Head of caudate nucleus (tissue), 42 donors: ENCODE measurements at places on chromosomes 4 and X.

DNA sequence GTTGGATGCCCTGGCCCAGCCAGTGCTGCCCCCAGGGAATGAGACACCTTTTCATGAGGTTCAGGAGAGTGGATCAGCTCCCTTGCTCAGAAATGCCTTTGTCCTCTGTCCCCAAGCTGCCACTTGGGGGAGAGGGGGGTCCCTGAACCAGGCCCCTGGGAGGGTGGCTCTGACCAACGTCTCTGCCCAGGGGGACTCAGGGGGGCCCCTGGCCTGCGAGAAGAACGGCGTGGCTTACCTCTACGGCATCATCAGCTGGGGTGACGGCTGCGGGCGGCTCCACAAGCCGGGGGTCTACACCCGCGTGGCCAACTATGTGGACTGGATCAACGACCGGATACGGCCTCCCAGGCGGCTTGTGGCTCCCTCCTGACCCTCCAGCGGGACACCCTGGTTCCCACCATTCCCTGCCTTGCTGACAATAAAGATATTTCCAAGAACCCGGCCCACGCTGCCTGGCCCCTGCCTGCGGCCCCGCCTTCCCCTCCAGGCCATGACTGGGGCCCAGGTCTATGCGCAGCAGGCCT, 7.3 kb downstream of the HGFAC start:
- no peak for DNase-seq

- DNase-seq = no peak
Measured at GRCh38 chr4:129208481-129208880, 112.5 kb downstream of the C4orf33 start.

DNA sequence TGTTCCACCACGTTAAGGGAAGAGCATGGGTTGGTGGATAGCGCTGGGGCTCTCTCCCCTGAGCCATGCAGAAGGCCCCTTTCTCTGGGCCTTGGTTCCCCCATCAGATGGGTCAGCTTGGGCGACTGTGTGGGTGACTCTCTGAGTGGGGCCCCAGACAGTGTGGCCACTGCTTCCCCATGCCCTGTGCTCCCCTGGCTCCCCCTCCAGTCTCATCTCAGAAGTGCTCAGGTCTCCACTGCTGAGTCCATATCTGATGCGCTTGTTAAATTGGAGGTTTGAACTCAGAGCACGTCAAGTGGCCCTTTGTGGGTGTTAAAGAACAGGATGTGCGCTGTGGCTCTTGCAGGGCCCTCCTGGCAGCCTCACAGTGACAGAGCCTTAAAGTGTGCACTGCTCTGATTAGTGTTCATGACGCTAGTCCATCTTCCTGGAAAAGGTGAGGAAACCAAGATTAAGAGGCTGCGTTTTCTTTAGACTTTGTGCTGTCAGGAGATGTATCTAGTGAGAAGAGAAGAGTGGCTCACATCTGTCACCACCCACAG, 59.8 kb downstream of the NELFA start:
- DNase-seq = no peak

DNA sequence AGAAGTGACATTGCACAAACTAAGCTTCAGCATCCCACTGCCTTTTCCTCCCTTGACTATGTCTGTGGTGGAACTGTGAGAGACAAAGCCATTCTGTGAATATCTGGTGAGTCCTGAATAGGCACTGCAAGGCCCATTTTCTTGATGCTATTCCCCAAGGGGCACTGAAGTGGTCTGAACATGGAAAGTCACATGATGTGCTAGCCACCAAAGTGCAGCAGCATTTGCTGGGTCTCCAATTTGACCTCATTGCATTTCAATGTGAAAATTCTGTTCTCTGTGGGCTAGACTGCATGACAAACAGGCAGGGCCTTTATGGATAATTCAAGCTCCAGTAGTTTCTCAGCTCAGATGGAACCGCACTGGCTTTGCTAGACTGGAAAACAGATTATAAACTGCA, 627.4 kb upstream of the BOD1L1 start:
- DNase-seq = no peak

DNA sequence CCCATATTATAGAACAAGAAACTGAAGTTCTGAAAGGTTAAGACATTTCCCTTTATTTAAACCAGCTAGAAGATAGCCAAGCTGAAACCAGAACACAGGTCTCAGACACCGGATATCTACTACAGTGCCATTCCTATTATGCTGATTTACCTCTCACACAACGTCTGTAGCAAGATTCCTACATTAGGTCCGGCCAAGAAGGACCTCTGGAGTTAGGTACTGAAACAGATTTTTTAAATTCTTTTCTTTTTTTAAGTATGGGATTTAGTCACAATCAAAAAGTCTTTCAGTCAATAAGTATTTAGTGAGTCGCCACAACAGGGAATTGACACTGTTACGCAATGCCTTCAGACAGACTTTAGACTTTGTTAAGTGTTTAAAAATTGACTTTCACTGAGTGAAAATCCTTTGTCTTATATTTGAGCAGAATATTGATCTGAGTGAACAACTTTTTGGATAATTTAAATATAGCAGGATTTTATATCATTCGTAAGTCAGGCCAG, 26.5 kb upstream of the SPANXN4 start:
- DNase-seq = no peak

DNA sequence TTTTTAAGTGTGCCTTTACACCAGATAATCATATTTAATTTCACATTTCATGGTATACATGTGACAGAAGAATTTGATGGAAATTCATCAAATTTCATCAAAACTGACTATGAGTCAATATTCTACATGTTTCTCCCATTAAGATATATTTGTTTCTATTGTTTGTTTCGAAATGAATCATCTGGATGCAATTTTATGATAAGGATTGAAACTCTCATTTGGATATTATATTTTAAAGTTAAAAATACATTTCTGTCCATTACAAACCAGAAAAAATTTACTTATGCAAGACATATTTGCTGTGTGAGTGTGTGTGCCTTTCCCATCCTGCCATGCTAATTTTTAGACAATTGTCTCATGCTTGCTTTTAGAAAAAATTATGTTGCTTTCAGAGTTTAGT, 52.2 kb downstream of the SULT1B1 start:
- DNase-seq = no peak

GRCh38 chr4:22237155-22237751, 278.6 kb downstream of the ADGRA3 start:
- peak; percentile 72 for DNase-seq

GRCh38 chr4:104015680-104016079, 295.9 kb upstream of the TACR3 start:
- DNase-seq = peak; percentile 54

- DNase-seq = no peak
Measured at GRCh38 chr4:141028024-141028529, 105.2 kb downstream of the RNF150 start.

- no peak for DNase-seq
Measured at GRCh38 chr4:86755388-86755787, 93.8 kb downstream of the SLC10A6 start.

GRCh38 chr4:35771571-35771970, 472.7 kb downstream of the ARAP2 start:
- DNase-seq = no peak

DNA sequence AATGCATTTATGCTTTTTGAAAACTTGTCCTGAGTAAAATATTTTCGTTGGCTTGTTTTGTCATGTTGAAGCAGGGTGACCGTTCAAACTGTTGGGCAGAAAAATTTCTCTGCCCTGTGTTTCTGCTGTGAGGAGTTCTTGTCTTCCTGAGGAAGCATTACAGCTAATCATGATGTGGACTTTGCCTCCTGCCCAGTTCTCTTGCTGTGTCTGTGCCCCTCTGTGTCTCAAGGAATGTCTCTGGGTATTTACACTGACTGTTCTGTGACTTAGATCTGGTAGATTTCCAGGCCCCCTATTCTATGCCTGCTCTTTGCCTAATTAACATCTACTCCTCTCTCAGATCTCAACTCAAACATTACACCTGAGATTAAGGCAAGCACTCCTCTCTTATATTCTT, 30.4 kb upstream of the RPL34 start:
- no peak for DNase-seq

DNA sequence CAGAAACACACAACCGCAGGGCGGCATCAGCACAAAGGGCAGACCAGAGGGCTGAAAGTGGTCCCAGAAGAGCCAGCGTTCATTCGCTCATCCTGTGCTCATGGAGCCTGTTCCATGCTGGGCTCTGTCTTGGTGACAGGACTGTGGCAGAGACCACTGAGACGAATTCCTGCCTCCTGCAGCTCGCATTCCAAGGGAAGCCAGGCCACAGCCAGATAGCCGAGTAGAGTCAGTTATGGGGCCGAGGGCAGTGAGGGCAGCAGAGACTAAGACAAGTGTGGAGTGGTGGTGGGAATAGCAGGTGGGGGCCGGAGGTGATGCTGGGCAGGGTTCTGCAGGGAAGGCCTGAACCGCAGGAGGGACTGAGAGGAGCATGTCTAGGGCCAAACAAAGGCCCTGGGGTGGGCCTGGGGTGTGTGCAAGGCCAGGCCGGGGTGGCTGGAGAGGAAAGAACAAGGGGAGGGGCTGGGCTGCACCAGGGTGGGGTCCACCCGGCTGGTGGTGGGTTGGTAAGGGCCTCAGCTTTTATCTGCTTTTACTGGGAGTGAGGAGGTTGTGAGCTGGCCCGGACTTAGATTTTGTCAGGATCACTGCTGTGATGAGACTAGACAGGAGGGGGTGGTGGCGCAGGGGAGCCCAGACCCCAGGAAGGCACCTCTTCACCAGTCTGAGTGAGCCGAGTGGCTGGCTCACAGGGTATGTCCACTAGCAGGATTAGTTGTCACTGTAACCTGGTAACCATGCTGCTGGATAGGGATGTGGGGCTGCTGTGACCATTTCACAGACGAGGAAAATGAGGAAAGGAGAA, 6.3 kb downstream of the PSAPL1 start:
- DNase-seq = peak; percentile 14

DNA sequence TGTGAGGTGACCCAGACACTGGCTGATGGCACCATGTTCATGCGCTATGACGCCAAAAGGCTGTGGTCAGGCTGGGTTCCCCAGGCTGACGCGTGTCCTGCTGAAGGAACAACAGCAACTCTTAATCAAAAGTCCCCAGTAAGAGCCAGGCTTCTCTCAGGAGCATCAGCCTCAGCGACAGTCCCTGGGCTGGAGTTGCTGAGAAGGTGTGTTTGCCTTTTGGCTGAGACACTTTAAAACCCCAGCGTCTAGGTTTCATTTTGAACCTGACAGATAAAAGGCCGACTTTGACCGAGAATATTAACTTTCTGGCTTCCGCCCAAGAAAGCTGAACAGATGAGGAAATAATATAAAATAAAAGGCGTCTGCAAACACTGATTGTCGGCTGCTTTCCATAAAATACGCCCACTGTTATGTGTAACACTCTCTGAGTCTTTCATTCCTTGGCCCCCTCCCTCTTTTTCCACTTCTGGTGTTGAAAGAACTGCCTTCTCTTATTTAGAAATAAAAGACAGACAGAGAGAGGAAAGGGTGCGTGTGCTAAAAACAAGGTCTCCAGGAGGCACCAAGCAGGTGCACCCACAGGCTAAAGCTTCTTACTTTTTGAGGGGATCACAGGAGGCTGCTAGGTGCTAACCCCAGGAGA, 373.6 kb downstream of the MID1IP1 start:
- no peak for DNase-seq

DNA sequence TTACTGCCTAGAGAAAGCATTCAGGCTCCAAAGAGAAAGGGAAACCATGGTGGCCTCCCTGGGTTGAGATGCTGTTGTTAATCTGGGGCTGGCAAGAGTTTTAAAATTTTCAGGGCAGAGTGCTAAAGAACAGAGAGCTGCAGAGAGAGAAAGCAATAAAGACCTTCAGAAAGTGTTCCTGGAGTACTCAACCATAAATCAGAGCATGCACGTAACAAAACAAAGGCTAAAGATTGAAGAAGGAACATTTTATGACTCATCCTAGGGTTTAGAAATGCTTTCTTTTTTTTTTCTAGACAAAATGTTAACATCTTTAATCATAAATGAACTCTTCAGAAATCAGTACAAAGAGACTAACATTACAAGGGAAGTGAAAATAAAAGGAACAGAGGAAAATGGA, 562.3 kb upstream of the NDST4 start:
- no peak for DNase-seq

- no peak for DNase-seq
Measured at GRCh38 chr4:94728056-94728766, 29.5 kb upstream of the BMPR1B start.

DNA sequence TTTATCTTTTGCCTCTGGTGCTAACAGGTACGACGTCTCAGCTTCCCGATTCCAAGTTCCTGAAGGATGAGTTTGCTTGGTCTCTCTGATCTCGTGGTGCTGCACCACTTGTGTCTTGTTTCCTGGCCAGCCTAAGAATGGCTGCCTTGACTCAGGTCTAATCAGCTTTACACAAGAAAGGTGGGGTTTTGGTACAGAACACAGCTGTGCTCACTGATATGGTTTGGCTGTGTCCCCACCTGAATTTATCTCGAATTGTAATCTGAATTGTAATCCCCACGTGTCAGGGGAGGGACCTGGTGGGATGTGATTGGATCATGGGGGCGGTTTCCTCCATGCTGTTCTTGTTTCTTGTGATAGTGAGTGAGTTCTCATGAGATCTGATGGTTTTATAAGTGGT, 305.3 kb upstream of the NOCT start:
- DNase-seq = no peak

DNA sequence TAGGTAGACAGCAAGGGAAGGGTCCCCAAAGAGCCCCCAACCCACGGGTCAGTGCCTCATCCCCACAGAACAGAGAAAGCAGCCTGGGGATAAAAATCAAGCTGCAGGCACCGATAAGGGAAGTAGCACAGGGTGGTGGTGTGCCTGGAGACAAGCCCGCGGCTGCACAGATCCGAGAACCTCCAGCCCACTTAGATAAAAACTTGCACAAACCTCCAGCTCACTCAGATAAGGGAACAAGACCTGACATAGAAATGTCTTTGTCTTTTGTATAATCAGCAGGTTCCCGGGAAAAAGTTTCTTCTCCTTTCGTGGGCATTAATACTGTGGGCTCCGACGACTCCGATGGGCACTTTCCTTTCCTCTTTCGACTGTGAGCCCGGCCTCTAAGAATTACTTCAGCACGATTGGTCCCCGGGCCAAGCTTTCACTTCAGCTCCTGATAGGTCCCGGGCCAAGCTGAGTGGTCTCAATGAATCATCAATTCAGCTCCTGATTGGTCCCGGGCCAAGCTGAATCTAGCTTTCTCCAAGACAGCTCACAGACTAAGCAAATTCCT, 32.4 kb downstream of the PRDX4 start:
- DNase-seq = no peak

DNA sequence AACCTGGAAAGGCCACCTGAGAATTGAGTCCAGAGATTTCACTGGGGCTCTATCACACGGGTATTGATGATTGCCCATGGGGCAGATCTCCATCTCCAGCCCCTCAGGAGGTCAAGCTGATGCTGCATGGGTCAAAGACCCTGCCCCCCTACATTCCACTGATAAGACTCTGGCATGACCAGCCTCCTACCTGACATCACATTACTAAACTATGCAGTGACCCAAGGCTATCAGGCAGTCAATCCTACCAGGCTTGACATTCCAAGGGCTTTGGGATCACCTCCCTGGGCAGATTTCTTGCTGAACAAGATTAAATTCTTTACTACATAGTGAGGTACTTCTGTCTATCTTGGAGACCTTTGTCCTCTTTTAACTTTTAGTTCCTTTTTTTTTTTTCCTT, 192.7 kb upstream of the STS start:
- DNase-seq = no peak

- no peak for DNase-seq
Measured at GRCh38 chrX:106649523-106650428, 38.0 kb downstream of the RADX start.

- DNase-seq = no peak
Measured at GRCh38 chr4:32499171-32499570, 1779.0 kb downstream of the PCDH7 start.

- no peak for DNase-seq
Measured at GRCh38 chrX:84339507-84340364, 151.7 kb upstream of the RPS6KA6 start.
